Femur (tissue), 1 donor: ENCODE measurements at places on chromosomes 6 and 20.

DNA sequence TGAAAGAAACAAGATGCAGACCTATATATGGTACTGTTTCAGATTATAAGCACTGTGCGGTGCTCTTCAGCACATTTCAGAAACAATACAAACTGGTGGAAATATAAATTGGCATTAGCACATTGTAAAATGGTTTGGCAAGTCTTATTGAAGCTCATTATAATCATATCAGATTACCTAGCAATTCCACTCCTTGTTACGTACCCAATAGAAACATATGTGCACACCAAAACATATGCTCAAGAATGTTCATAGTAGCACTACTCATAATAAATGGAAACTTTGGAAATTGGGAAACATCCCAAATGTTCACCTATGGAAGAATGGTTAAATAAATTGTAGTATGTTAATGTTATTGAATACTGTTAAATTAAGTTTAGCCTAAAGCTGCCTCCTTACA, 54.9 kb upstream of the PLEKHG1 start:
- DNase-seq = no peak

DNA sequence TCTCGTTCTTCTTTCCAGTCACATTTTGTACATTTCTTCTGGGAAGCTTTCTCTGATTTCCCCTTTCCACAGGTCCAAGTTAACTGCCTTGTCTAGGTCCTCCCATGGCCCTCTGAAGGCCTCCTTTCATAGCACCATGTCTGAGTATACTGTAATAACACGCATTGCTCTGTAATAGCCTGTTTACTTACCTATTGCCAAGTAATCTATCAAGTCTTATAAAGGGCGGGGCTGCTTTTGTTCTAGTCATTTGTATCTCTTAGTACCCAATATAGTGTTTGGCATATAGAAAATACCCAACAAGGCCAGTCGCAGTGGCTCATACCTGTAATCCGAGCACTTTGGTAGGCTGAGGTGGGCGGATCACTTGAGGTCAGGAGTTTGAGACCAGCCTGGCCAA, 17.9 kb downstream of the PTPN1 start:
- no peak for DNase-seq

GRCh38 chr20:2750491-2751251, 49.8 kb downstream of the CPXM1 start:
- no peak for DNase-seq

DNA sequence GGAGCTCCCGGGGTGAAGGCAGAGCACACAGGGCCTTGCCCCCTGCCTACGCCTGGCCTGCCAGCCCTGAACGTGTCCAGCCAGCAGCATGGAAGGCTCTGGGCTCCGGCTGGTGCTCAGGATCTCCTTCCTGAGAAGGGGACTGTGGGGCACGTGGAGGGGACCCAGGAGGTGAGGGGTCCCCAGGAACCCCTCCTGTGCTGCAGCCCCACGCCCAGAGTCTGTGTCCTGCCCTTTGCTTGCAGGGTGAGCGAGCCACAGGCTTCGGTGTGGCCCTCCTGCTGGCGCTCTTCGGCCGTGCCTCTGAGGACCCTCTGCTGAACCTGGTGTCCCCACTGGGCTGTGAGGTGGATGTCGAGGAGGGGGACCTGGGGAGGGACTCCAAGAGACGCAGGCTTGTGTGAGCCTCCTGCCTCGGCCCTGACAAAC, 22.3 kb downstream of the NPEPL1 start:
- DNase-seq = peak; percentile 16

DNA sequence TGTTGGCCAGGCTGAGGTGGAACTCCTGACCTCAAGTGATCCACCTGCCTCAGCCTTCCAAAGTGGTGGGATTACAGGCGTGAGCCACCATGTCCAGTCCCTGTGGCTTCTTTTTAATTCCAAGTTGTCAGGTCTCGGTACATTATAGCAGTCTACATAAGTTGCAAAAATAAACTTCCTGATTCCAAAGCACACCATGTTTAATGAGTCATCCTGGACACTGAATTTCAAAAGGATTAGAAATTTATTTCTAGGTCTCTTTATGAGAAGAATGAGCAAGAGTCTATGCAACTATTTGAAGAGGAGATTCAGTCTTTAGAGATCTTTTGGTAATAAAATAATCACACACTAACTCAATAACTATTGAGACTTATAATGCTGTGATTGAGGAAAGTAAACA, 63.9 kb upstream of the MCHR2 start:
- DNase-seq = no peak

- DNase-seq = no peak
Observed at GRCh38 chr20:23344336-23344735, 6.3 kb upstream of the NXT1 start.

DNA sequence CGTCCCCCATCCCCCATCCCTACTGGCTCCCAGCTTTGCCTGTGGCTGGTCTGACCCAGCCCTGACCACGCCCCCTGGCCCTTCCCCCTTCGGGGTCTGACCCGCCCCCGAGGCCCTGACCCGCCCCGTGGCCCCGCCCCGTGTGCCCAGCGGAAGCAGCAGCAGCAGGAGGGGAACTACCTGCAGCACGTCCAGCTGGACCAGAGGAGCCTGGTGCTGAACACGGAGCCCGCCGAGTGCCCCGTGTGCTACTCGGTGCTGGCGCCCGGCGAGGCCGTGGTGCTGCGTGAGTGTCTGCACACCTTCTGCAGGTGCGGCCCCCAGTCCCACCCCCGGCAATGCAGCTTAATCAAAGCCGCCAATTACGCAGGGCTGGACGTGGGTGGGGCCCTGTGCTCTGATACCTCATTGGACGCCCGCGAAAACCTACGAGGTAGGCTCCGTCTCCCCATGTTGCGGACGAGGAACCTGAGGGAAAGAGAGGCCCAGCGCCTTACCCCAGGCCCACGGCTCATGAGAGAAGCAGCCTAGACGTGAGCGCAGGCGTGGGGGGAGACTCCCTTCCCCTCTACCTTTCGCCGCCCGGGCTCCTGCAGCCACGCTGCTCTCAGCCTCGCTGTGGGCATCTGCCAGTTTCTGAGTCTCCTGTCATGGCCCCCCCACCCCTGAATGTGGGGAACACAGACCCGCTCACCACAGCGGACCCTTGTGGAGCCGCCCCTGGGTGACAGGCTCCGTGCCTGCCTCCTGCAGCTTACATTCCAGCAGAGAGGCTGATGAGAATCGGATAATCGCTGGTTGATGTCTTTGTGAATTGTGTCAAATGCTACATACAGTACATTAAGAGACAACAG, 12.8 kb downstream of the RBCK1 start:
- DNase-seq = no peak

DNA sequence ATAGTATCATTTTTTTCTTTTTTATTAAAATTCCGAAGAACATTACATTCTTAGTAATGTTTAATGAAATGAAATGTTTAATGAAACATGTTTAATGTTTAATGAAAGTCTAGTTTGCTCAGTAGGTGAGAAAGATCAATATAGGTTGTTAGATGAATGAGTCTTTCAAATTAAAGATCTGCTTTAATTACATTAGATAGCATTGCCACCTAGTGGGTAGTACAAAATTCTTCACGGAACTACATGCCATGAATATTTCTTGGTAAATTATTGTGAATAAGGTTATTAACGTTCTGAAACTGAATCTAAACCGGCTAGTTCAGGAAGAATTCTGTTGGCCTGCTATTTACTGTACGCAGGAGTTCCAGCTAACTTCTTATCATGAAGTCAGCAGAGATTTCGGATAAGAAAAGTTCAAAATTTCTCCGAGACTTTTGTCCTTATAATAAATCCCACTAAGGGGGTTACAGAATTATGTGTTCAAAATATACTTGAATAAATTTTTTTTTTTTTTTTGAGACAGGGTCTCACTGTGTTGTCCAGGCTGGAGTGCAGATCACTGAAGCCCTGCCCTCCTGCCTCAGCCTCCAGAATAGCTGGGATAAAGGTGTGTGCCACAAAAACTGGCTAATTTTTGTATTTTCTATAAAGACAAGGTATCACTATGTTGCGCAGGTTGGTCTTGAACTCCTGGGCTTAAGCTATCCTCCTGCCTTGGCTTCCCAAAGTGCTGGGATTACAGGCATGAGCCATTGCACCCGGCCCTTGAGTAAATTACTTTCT, 7.9 kb upstream of the GMNN start:
- DNase-seq = no peak

- DNase-seq = no peak
Observed at GRCh38 chr6:19968201-19968600, 131.0 kb downstream of the ID4 start.

GRCh38 chr6:157438611-157439111, 57.7 kb downstream of the ZDHHC14 start:
- DNase-seq = no peak

DNA sequence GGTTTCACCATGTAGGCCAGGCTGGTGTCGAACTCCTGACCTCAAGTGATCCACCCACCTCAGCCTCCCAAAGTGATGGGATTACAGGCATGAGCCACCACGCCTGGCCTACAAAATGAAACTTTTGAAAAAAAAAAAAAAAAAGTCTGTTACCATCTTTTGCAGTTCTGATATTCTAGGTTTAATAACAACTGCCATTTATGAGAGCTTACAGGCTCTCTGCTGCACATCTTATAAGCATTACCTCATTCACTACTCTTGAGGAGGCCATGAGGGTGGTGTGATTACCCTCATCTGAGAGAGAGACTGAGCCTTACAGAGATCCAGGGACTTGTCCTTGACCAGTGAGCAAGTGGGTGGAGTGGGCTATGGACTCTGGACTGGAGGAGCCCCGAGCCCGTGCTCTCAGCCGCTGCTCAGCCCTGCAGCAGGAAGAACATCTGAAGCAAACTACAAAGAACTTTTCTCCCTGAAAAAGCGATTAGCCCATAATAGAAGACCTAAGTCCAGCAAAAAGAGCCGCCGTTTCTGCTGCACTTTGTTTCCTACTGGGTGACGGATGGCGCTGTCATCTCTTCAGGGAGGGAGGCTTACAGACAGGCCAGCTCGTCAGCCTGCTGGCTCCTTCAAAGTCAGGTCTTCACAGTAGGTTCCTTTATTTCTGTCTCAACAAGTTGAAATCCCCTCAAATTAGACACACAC, 119.8 kb upstream of the AKAP12 start:
- no peak for DNase-seq

DNA sequence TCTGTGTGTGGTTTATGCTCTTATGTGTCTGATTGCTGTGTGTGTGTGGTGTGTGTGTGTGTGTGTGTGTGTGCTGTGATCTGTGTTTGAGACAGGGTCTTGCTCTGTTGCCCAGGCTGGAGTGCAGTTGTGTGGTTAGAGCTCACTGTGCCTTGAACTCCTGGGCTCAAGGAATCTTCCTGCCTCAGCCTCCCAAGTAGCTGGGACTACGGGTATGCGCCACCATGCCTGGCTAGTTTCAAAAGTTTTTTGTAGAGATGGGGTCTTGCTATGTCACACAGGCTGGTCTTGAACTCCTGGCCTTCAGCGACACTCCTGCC, 3.4 kb upstream of the ZNF512B start:
- no peak for DNase-seq

DNA sequence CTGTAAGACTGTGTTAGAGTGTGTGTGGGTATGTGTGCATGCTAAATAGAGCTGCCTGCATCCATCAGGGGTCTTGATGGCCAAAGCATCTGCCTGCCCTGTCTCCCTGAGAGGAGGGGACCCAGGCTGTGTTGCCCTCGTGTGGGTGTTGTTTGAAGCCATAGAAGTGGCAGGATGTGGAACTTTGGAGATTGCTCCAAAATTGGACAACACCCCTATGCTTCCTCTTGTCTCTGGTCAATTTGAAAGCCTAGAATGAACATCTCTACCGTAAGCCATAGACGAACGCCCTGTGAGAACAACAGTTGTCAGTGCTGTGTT, 82.6 kb downstream of the ASXL1 start:
- DNase-seq = no peak

DNA sequence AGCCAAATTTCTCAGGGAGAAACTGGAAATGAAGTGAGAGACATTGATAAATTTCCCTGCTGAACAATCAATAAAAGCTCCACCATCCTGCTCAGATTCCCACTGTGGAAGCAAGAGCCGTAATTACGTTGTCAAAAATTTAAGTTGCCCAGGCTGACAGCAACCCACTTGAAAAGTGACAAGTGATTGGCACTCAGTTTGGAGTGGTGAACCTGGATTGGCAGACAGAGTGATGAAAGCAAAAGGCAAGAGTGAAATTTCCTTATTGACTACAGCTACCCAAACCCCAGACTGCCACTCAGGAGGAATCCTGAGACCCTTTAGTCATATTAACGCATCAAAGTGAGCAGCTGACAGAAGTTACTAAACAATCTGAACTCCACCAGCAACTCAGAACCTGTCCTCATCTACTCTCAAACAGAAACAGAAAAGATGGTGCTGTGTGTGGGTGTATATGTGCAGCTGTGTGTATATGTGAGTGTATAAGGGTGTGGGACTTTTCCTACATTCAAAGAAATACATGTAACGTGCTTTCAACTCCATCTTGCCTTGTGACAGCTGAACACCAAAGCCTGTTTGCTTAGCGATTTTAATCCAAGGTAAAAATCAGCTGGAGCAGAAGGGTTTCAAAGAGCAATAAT, 157.4 kb downstream of the PKHD1 start:
- no peak for DNase-seq

DNA sequence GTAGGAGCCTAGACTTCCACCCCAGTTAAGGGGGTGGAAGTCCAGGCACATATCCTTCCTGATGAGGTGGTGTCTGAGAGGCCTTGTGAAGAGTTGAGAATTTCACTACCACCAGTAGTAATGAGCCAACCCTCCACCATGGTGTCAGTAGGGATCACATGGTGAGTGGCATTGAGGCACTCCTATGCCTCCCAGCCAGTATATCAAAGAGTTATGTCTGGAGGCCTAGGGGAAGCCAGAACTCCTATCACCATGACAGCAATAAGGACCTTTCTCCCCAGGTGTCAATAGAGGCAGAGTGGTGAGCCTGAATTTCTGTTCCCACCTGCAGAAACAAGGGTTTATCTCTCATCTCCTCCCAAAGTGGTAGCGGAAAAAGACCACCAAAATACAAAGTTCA, 106.6 kb upstream of the ADTRP start:
- no peak for DNase-seq

DNA sequence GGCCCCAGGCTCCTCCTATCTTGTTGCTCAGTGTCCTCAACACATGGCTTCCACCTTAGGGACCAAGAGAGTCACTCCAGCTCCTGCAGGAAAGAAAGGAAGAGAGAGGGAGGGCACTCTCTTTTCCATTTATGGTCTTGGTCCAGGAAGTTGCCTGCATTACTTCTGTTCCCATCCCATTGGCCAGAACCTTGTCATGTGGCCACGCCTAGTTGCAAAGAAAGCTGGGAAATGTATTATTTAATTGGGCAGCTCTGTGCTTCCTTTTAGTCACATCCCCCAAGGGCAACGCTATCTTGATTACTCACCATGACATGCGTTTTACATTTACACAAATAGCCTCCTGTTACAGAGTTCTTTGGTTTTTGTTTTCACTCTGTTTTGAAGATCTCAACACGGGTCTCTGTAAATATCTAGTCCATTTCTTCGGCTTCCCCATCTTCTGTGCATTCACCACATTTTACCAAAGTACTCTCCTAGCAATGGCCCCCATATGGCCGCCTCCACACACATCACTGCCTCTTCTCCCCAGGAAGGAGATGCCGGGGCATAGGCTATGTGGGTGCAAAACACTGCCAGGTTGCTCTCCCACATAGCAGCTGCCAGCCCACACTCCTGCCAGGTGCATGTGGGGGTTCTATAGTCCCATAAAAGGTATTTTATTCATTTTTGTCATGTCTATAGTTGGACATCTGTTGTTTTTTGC, 35.7 kb upstream of the ZMYND8 start:
- DNase-seq = no peak

GRCh38 chr20:22688485-22688884, 104.1 kb upstream of the FOXA2 start:
- no peak for DNase-seq

GRCh38 chr6:10759312-10759839, 11.8 kb downstream of the TMEM14B start:
- DNase-seq = no peak
